NCI-H2081 (cell line): ENCODE measurements at places on chromosomes 16 and 17.
A peak's percentile ranks its signal among the peaks of the same experiment; 100 is the strongest.

- DNase-seq, result peak; percentile 56
Measured at GRCh38 chr17:76714822-76715495, 4.2 kb upstream of the MXRA7 start.

DNA sequence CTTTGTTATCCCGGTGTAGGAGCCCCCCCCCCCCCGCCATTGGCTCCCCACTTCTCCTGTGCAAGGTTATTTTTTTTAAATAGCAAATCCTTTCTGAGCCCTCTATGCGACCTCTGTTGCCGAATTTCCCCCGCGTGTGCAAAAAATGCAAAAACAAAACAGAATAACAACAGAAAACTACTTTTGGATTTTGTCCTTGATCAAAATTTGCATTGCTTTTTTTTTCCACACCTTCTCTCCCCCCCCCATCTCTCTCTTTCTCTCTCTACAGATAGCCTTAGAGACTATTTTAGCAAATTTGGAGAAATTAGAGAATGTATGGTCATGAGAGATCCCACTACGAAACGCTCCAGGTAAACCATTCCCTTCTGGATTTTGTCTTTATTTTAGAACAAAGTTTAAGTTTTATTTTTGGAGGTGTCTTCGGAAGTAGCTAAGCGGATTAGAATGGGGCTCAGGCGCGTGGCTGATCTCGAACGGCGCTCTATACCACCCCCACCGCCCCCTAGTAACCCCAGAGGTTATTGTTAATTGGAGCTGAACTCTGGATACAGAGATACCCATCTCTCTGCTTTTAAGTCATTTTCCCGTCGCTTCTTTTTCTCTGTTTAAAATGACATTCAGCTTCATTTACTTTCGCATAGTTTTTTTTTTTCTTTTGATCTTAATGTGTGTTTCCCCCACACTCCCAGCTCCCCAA lies 1.0 kb downstream of the MSI2 start:
- DNase-seq, result no peak

GRCh38 chr16:80175011-80175410 lies 365.8 kb upstream of the DYNLRB2 start:
- no peak for DNase-seq

DNA sequence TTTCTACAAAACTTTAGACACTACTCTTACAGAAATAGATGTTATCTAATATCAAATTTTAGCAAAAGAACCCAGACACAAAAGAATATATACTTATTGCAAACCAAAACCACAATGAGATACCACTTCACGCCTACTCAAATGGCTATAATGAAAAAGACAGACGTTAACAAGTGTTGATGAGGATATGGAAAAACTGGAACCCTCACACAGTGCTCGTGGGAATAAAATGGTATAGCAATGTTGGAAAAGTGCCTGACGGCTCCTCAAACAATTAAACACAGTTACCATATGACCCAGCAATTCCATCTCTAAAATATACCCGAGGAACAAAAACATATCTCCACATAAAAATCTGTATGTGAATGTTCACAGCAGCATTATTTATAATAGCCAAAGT lies 27.1 kb downstream of the USP31 start:
- DNase-seq, result no peak

DNA sequence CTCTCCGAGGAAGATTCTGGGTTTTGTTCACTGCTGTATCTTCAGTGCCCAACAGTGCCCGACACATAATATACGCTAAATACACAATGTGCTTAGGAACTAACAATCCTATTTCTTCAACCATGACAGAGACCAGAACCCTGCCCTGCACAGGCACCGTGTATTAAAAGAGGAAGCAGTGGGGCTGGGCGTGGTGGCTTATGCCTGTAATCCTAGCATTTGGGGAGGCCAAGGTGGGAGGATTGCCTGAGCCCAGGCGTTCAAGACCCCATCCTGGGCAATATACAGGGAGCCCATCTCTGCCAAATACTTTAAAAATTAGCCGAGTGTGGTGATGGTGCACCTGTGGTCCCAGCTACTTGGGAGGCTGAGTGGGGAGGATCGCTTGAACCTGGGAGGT lies 19.3 kb downstream of the ARL2BP start:
- DNase-seq, result no peak
